ENCODE measurements at places on chromosomes 3 and 15.

GRCh38 chr3:134211797-134212196, 38.9 kb downstream of the RYK start:
- peak; percentile 93 for ATAC-seq

DNA sequence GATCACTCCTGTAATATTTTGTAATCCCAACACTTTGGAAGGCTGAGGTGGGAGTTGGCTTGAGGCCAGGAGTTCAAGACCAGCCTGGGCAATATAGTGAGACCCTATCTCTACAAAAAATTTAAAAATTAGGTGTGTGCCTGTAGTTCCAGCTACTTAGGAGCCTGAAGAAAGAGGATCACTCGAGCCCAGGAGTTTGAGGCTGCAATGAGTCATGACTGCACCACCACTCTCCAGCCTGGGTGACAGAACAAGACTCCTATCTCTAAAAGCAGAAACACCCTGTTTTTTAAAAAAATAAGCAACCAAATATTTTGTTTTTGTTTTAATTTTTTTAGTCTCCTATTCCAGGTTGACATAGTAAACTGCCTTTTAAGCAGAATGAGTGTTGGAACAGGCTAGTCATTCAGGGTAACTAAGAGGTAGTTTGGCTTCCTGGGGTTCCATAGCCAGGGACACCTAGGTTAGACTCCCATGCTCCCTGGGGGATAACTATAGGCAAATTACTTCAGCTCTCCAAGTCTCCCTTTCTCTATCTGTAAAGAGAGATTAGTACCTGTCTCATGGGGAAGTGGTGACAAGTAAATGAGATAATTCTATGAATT, 114.6 kb upstream of the C15orf61 start:
- ATAC-seq, result no peak

DNA sequence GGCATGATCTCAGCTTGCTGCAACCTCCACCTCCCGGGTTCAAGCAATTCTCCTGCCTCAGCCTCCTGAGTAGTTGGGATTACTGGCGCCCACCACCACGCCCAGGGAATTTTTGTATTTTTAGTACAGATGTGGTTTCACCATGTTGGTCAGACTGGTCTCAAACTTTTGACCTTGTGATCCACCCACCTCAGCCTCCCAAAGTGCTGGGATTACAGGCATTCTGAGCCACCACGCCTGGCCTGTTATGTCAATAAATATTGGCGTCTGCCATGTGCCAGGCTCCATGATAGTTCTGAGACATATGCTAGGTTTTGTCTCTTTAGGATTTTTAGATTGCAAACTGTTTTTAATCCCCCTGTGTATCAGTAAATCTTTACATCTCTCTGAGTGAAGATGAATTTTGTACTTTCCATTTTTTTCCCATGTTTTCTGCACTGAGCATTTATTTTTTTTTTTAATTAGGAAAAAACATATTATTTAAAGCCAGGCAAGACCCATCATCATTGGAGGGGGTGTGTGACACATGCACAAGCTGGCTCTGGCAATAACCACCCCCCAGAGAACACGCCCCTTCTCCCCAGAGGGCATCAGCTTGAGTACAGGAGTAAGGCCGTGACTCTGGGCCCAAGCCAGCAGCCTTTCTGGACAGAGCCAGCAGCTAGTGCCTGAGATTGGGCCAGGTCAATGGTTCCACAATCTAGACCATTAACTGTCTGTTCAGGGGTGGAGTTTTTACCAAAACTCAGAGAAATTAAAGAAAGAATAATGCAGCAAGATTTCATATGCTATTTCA, 51.0 kb upstream of the ATP1B3 start:
- no peak for ATAC-seq

GRCh38 chr3:71247221-71247957, 336.1 kb downstream of the FOXP1 start:
- ATAC-seq, result peak; percentile 72

DNA sequence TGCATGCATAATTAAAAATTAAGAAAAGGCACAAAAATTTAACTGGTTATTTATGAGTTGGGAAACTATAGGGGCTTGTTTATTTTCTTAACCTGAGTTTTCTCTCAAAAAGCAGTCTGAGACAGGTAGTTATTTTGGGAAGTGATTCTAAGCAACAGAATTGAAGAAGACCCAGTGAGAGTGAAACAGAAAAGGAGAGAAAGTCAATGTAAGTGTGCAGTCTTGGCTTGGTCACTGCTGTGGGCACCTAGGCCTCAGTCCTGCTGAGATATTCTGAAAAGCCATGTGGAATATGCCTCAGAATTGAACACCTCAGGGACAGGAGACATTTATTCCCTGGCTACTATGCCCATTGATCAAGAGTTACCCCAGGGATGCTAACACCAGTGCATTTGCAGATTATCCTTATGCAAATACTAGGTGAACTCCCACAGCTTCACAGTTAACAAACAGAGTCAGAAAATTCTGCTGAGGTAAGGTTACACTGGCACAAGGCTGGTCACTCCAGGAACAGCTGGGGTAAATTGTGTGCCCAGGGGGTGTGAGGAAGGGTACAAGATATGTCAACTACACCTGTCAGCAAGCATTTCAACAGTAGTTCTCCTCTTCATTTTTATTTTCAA, 222.7 kb downstream of the EFHB start:
- ATAC-seq, result no peak

GRCh38 chr15:76939715-76940114, 8.2 kb downstream of the RCN2 start:
- ATAC-seq, result no peak

DNA sequence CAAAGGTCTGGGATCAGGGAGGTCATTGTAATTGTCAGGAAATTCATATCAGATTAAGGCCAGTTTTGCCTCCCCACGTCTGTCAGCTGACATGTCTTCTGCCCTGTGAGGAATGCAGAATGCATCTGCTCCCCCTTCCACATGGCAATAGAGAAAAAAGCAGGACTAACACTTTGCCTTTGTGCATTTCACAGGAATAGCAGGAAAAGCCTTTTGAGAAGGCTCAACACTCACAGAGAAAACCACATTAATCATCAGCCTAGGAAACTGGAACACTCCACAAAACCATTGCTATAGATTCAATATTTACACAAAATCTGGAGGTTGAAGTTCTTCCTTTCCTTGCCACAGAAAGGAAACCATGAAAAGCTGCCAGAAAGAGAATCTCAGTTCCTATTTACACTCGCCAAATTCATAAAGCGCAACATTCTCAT, 165.2 kb upstream of the HES1 start:
- ATAC-seq, result no peak

DNA sequence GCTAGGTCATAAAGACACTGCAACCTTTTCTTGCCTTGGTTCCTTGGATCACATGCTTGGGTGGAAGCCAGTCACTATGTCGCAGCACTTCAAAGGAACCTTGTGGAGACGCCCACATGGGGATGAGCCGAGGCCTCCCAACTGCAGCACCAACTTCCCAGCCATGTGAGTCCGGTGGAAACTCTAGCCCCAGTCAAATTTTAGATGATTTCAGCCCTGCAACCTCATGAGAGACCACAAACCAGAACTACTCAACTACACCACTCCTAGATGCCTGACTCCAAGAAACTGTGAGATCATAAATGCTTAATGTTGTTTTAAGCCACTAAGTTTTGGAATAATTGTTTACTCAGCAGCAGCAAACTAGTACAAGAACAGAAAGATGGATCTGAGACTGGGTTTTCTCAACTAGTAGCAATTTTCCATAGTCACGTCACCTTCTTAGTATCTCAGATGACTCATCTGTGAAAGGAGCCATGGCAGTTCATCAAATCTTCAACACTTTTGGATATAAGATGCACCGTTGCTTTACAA, 86.5 kb downstream of the MB21D2 start:
- peak; percentile 69 for ATAC-seq

GRCh38 chr3:12620729-12621128, 43.2 kb downstream of the RAF1 start:
- ATAC-seq, result no peak

GRCh38 chr3:154316974-154317767, 7.1 kb downstream of the DHX36 start:
- ATAC-seq, result no peak

DNA sequence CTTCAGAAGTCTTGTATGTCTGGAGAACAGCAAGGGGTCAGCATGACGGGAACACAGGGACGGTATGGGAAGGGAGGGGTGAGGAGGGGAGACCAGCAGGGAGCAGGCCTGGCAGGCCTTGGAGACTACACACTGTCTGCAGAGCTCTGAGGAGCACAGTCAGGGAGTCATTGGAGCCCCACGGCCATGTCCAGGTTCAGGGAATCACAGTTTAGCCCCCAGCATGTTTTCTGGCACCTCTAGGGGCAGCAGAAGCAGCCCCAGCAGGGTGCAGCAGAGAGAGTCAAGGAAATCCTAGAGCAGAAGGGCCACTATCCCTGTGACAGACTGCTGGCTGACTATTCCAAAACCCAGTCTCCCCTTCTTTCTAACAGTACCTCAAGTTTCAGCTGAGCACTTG, 3.2 kb downstream of the LAMP3 start:
- ATAC-seq, result peak; percentile 26

DNA sequence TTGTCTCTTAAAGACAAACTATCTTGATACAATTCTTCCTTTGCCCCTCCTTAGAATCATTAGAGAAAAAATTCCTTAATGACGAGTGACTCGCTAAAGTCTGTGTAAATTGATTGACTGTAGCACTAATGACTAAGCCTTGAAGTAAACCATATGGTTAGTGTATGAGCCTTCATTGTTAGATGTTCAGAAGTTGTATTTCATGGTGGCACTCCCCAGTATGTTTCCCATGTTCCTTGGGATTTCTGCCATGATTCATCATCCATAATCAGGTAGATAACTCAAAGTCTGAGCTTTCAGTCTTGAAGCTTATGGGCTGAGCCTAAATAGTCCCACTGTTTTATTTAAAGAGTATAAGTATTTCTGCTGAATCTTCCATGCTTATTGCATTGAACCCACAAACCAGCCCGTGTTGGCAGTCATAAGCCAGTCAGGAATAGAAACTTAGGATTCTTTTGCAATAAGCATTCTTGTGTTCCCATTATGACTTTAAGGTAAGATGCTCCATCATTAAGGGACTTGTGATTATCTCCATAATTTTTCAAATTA, 371.2 kb upstream of the RARB start:
- ATAC-seq, result no peak

- ATAC-seq, result no peak
These were observed 227.5 kb downstream of the MAGI1 start for GRCh38 chr3:65811086-65811761.

GRCh38 chr15:36004891-36005490, 459.0 kb upstream of the DPH6 start:
- no peak for ATAC-seq

DNA sequence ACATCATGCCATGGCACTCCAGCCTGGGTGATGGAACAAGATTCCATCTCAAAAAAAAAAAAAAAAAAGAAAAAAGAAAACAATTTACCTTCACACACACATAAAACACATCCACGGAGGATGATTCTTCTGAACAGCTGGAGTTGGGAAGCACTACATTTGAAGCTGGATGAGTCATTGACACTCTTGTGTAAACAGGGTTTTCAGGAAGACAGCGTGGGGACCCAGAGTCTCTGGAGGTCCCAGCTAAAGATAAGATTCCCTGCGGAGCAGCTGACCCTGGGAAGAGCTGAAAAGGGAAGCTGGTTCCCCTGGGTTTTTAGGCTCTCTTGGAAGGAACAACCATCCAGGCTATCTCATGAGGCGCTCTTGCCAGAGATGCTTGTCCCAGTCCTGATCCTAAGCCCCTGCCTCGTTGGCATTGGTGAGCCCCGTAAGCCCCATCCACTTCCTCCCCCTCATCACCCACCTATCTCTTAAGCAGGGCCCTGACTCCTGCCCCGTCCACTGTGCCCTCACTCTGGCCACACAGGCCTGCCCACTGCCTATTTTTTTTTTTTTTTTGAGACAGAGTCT, 32.0 kb upstream of the FURIN start:
- no peak for ATAC-seq

GRCh38 chr3:123188058-123188457, 13.7 kb upstream of the SEC22A start:
- no peak for ATAC-seq

- ATAC-seq, result no peak
These were observed 269.8 kb downstream of the NTRK3 start for GRCh38 chr15:87986776-87987175.

DNA sequence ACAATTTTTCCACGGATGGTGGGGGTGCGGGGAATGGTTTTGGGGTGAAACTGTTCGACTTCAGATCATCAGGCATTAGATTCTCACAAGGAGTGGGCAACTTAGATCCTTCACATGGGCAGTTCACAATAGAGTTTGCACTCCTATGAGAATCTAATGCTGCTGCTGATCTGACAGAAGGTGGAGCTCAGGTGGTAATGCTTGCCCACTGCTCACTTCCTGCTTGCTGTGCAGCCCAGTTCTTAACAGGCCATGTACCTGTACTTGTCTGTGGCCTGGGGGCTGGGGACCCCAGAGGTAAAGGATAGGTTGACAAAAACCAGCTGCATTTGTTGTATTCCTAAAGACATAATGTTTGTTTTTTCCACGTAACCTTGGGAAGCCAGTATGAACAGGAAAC, 16.0 kb downstream of the DZIP3 start:
- no peak for ATAC-seq

DNA sequence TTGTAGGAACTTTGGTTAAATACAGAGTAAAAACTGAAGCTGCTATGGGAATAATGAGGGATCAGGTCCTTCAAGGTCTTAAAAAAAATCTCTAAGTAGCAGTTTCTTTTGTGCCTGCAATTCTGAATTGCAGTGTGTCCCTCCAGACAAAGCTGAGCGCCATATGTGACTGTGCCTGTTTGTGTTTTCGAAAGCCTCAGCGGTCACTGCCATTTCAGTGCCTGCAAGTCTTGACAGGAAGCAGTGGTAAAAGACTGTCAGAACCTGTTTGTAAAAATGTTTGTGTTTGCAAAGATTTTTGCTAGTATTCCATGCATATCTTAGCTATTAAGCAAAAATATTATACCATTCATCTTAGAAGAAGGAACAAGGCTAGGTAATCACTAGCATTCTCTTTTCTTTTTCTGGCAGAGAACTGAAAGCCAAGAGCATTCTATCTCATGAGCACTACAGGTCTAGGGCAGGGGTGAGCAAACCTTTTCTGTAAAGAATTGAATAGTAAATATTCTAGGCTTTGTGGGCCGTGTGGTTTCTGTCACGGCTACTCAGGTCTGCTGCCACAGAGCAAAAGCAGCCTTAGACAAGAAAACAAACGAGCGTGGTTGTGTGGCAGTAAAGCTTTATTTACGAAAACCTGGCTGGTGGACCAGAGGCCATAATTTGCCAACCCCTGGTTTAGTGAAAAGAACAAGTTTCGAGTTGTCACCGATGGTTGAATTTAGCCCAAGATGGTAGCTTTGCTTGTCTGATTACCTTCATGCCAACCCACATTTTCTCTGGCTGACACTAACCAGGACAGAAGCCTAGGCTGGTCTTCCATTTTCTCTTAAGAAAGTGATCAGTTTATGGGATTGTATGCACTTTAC, 134.4 kb downstream of the CACNA1D start:
- no peak for ATAC-seq
